ENCODE measurements at places on chromosomes 7 and 10.

DNA sequence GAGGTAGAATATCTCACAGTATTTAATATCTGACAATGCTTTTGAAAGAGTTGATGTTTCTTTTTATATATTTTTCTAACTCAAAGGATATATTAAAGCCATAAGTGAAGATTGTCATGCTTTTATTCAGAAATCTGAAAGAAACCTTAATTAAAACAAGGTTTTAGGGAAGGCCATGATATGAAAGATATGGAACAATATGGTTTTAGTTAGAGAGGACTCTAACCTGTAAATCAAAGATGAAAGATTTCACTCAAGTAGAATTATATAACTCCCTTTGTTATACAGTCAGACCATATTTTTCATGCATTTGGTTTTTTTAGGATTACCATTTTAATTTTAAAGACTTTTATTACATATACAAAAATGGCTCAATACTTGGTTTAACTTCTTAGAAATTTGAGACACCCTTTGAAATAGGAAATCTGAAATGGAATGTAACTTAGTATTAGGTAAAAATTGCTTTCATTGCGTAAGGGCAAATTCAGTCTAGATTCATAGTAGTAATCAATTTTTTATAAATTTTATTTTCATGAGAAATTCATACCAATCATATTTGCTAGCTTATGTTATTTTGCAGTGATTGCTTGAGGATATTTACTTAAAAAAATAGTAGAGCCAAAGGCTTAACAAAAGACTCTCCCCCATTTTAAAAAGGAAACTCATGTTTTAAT, 119.8 kb downstream of the TWIST1 start:
- no peak for DNase-seq

DNA sequence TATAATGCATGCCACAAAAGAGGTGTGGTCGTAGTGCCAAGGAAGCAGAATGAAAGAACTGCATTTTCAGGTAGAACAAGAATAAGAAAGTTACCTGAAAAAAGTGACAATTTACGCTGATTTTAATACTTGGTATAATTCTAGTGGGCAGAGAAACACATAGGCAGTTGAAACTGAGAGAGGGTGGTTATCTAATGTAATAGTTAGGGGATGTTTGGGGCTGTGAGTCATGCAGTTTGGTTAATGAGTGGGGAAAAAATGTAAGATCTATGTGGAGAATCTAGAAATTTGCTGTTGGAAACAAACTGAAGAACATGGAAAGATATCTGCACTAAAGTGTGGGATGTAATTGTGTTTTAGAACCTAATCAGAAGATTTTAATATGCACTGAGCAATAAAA, 33.7 kb downstream of the ZNF37A start:
- DNase-seq = no peak

- DNase-seq = no peak
Observed at GRCh38 chr7:34451923-34452322, 206.1 kb upstream of the NPSR1 start.

DNA sequence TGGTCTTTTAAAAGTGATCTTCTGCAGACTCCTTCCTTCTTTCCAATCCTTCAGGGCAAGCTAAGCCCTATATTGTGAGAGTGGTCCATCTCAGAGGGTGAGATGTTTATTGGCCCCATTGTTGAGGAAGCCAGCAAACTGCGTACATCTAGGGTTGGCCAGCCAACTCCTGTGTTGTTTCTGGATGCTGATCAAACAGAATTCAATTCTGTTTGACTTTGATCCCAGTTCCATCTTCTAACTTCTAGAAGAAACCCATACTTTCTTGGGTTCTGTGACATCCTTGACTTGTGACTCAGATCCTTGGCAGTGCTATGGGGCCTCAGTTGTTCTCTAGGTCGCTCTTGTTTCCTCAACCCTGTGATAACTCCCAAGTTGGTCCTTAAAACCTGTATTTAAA, 116.2 kb downstream of the LSMEM1 start:
- DNase-seq = no peak

DNA sequence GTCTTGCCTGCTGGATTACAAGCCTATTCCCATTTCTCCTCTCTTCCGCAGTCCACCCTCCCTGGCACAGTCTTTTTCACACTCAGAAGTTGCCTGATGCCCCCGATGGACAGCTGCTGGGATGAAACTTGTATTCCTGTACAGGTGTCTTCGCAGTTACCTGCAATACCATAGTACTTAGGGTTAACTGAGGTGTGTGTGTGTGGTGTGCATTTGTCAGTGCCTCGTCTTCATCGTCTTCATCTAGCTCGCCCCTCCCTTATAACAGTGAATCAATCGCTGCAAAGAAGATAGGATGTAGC, 11.0 kb downstream of the NXPH1 start:
- no peak for DNase-seq

- DNase-seq = no peak
Observed at GRCh38 chr10:69901628-69902505, 100.2 kb downstream of the COL13A1 start.

GRCh38 chr7:133513608-133514007, 260.7 kb downstream of the EXOC4 start:
- DNase-seq = no peak

DNA sequence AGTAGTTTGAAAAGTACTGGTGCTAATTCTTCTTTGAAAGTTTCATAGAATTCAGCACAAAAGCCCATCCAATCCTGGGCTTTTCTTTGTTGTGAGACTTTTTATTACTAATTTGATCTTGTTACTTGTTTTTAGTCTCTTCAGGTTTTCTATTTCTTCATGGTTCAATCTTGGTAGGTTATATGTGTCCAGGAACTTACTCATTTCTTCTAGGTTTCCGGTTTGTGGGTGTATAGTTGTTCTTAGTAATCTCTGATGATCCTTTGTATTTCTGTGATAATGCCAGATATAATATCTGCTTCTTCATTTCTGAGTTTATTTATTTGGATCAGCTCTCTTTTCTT, 147.5 kb downstream of the RTKN2 start:
- DNase-seq = no peak

GRCh38 chr7:149188637-149189259, 6.6 kb upstream of the ZNF282 start:
- DNase-seq = no peak

DNA sequence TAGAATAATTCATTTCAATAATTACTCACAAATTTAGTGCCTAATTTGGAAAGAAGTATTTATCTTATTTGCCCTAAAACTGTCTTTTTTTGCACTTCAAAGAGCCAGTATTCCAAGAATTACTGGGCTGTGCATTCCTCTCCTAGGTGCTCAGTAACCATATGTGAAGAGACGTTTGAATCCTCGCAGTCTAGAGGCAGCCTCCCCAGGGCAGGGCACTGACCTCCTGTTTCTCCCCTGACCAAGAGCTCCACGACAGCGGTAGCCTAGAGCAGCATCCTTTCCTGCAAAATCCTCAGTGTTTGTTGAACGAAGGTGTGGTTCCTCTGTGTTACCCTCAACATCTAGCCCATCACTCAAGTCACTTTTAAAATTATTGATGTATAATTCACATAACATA, 113.1 kb downstream of the EEPD1 start:
- DNase-seq = no peak

GRCh38 chr7:78777829-78778228, 675.6 kb downstream of the MAGI2 start:
- no peak for DNase-seq

DNA sequence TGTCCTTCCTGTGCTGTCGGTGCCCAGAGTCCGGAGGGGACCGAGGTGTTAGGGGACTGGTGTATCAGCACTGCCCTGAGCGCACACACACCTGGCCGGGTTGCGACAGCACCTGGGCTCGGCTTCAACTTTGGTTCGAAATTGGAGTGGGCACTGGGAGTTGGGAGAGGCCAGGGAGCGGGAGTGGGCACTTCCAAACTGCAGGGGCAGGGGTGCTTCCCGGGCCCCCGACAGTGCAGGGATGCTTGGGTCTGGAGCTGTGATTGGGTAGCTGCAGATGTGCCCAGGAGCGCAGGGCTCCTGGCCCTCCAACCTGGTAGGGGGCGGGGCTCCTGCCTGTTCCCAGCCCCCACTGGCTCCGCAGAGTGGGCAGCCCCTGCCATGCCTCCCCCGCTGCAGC, 7.7 kb downstream of the BBS9 start:
- DNase-seq = no peak

DNA sequence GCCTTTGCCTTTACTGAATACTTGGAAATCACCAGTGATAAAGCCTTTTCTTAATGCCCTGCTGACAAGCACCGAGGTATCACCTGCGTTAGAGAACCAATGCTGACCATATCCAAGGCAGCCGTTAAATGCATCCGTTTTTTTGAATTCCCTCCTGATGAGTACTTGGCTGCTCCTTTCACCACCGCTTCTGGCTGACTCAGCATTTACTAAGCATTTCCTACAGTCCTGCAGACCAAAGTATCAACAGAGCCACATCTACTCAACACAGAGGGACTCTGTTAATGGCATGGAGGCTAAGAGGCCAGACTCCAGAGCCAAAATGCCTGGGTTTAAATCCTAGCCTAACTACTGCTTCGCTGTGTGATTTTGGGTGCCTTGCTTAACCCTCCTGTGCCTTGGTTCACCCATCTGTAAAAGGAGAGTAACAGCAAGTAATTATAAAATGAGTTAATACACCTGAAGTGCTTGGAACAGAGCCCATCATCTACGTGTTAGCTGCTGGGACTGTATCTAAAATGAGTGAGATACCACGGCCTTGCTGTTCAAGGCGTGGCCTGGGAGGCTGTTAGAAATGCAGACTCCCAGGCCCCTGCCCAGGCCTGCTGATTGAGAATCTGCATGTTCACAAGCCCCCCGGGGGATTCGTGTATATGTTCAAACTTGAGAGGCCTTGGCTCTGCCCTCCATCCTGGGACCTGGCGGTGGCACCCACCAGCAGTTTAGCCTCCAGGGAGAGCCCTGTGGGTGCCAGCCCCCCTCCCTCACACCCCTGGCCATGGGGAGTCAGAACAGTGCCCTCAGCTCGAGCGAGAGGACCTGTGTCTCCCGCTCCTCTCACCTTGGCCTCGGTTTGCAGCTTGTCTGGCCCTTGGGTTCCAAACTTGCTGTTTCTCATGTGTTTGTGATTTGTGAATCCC, 30.8 kb upstream of the EFCAB10 start:
- DNase-seq = no peak

- no peak for DNase-seq
Observed at GRCh38 chr7:3318874-3319273, 17.8 kb downstream of the SDK1 start.

- DNase-seq = no peak
Observed at GRCh38 chr10:100339236-100339635, 7.8 kb upstream of the SCD start.

GRCh38 chr7:45347804-45348203, 190.2 kb downstream of the RAMP3 start:
- no peak for DNase-seq

DNA sequence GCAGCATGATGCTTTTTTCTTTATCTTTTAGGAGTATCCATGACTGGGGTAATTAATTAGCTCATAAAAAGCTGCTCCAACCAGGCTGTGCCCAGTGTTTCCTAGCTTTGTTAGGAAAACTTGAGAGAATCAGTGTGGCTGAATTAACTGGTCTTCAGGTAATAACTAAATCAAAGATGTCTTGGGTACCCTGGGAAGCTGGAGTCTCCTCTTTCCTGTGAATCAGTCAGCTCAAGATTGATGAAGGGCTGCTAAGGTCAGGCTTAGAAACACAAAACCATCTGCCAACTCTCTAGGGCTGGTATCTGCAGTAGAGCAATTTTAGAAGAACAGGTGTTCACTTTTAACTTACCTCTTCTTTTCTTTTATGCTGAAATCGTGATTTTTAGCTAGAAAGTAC, 21.4 kb upstream of the ATOH7 start:
- DNase-seq = no peak

GRCh38 chr7:151579644-151580043, 59.9 kb upstream of the RHEB start:
- DNase-seq = no peak

DNA sequence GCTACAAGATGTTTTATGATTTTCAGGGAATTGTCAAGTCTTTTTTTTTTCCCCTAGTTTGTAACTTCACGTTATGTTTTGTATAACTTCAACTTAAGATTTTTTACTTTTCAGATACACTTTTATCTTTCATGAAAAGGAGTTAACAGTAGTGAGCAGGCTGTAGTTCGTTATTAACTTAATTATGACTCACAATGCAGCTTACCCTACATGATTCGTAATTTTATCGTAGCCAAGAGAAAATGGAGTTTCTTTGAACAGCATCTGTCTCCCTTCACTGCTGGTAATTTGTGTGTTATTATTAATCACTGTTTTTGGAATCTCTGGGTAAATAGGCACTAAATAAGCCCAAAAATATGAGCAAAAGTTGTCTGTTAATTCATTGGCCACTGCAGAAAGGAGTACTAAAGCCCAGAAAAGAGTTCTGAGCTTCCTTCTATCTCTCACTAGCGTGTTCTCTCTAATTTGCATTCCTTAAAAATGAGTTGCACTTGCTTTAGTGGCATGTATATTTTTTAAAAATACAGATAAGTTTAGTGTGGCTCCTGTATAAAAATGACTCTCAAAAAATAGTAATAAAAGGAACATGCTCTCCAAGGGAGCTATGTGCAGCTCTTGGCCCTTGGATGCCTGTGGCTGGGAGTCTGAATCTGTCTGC, 36.1 kb downstream of the RALA start:
- DNase-seq = no peak

GRCh38 chr10:102247734-102248133, 2.4 kb downstream of the GBF1 start:
- DNase-seq = no peak

DNA sequence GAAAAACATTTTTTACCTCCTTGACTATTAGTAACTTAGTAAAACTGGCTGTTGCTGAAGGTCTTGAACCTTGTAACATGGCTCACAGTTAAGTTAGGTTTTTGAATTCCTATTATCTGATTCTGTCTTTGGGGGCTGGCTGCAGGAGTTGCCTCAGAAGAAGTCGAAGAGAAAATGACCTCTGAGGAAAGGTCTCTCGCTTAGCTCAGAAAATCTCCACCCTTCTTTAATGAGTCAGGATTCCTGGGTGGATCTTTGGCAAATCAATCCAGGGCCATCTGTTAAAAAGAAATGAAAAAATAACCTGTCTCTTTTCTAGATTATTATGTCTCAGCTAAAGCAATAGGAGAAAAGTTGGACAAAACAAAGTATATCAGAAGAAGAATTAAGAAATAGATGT, 267.8 kb upstream of the SEMA3C start:
- DNase-seq = no peak

GRCh38 chr10:31650010-31650409, 278.6 kb downstream of the ARHGAP12 start:
- DNase-seq = peak; percentile 47

GRCh38 chr10:4947635-4948596, 15.3 kb upstream of the AKR1C1 start:
- no peak for DNase-seq

GRCh38 chr7:47878662-47879061, 69.6 kb downstream of the PKD1L1 start:
- no peak for DNase-seq

- no peak for DNase-seq
Observed at GRCh38 chr7:65216469-65216868, 157.2 kb upstream of the ZNF92 start.

GRCh38 chr10:84452003-84452402, 123.6 kb downstream of the CCSER2 start:
- no peak for DNase-seq

GRCh38 chr10:101140950-101141615, 10.0 kb downstream of the TLX1 start:
- no peak for DNase-seq
